ENCODE measurements at places on chromosomes 5 and 9.
A peak's percentile ranks its signal among the peaks of the same experiment; 100 is the strongest.

- DNase-seq, result no peak
Measured at GRCh38 chr9:36864491-36865410, 169.3 kb downstream of the PAX5 start.

GRCh38 chr9:101014566-101014965 is 14.0 kb upstream of the PLPPR1 start:
- DNase-seq, result no peak

DNA sequence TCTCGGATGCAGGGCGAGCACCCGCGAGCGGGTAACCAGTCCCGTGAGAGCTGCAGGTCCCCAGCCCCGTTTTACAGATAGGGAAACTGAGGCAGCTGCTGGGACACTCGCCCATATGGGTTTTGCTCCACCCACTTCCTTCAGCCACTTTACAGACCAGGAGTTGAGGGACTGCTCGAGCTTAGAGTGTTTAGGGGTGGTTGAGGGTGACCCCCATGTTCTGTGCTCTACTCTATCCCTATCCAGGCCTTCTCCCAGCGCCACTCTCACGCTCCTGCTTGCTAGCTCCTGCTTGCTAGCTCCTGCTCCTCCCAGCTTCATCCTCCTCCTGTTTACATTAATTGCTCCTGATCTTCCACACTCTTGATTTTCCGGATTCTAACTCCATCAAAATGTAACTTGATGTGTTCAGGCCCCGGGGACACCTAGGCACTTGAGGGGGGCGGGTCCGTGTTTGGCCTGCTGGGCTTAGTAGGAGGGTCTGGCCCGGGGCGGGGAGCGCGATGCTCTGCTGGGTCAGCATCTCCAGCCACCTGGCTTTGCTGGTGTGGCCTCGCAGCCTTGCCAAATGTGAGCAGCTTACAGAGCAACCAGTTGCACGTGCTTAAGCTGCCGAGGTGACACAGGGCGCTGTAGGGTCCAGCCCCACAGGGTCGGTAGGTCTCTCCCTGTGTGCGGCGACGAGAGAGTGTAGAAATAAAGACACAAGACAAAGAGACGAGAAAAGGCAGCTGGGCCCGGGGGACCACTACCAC is 1.5 kb upstream of the PTGES2 start:
- DNase-seq, result no peak

GRCh38 chr5:7705736-7706135 is 145.2 kb downstream of the CFAP90 start:
- no peak for DNase-seq

GRCh38 chr9:136815422-136815782 is 7.7 kb downstream of the RABL6 start:
- no peak for DNase-seq

DNA sequence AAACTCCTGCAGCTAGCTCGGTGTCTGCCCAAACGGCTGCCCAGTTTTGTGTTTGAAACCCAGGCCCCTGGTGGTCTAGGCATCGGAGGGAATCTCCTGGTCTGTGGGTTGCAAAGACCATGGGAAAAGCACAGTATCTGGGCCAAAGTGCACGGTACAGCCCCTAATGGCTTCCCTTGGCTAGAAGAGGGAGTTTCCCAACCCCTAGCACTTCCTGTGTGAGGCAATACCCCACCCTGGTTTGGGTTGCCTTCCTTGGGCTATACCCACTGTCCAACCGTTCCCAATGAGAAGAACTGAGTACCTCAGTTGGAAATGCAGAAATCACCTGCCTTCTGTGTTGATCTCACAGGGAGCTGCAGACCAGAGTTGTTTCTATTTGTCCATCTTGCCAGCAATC is 41.8 kb downstream of the CAVIN4 start:
- no peak for DNase-seq

GRCh38 chr5:90689064-90689463 is 130.5 kb downstream of the ADGRV1 start:
- no peak for DNase-seq

DNA sequence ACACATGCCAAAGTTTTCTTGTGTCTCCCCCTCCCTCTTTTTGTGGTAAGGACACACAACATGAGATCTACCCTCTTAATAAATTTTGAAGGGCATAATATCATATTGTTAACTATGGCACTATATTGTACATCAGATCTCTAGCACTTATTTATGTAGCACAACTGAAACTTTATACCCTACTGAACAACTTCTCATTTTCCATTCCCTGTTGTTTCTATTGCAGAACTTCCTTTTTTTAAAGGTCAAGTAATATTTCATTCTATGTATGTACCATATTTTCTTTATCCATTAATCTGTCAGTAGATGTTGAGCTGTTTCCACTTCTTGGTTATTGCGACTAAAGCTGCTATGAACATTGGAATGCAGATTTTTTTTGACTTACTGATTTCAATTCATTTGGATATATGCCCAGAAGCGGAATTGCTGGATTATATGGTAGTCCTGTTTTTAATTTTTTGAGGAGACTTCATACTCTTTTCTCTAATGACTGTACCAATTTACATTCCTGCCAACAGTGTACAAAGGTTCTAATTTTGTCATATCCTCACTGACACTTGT is 305.3 kb downstream of the PRR16 start:
- DNase-seq, result peak; percentile 4

GRCh38 chr5:55671975-55672374 is 40.1 kb downstream of the SLC38A9 start:
- no peak for DNase-seq

- no peak for DNase-seq
Measured at GRCh38 chr5:85096421-85096820, 711.7 kb upstream of the EDIL3 start.

GRCh38 chr5:111675201-111675934 is 81.6 kb downstream of the NREP start:
- DNase-seq, result no peak

DNA sequence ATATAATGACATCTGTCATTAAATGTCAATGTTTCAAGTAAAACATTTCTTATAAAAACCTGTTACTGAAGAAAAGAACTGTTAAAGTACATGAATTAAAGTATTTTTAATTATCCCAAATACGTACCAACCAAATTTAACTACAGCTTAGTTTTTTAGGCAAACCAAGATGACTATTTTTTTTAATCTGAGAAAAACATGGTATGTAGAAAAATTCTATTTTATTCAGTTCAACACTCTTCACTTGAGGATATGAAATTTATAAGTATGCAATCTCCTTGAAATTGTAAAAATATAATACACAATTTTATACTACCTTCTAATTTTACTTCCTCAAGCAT is 75.3 kb upstream of the IFNE start:
- DNase-seq, result no peak

DNA sequence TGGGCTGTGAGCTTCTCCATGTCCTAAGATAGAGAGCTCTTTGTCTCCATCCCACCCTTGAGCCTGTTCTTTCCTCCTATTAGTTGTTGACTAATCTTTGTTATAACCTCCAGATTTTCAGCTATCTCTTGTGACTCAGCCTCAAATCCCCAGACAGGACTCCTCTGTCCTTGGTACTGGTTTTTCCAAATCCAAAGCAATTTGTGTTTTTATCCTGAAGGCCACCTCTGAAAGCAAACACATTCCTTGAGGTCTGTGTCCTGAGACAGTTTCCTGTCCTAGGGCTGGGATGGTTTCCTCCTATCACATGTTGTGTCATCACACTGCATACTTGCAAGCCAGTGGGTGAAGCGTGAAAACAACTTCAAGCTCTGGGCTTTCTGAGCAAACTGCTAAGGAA is 8.5 kb downstream of the TNC start:
- DNase-seq, result no peak

Data from inflammatory macrophage treated with lipopolysaccharide for 1 hour (primary cell).